ENCODE measurements at places on chromosomes 12 and 14.

GRCh38 chr12:131871677-131872076 lies 22.7 kb upstream of the ULK1 start:
- no peak for DNase-seq

- no peak for DNase-seq
Observed at GRCh38 chr14:33287189-33287588, 348.5 kb downstream of the NPAS3 start.

- no peak for DNase-seq
Observed at GRCh38 chr14:85319101-85319500, 210.8 kb upstream of the FLRT2 start.

DNA sequence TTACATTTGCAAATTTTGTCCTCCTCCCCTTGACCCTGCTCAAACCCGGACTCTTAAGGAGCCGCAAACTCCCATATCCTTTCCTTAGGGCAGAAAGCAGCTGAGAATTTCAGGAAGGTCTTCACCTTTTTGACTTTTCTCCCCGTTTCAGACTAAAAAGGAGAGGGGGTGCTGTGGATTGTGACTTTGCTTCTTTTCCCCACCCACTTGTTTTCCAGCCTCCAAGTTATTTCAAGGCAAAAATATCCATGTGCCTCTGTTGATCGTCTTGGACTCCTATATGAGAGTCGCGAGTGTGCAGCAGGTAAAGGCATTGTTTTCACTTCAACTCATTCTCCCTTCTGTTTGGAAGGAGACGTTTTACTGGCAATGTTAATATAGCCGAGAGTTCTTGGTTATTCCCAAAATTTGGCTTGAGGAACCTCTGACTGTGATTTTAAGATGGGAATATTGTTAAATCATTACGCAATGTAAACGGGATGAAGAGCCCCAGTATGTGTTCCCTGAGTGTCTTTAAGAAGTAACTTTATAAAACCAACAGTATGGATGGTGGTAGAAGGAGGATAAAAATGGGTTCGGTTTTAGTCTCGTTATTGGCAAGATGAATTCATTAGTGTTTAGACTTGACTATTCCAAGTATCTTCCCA lies 663 bp downstream of the LRRK2 start:
- no peak for DNase-seq

- no peak for DNase-seq
Observed at GRCh38 chr14:84643446-84643845, 886.5 kb upstream of the FLRT2 start.

GRCh38 chr12:94504386-94504785 lies 44.7 kb upstream of the CEP83 start:
- no peak for DNase-seq

- no peak for DNase-seq
Observed at GRCh38 chr12:91890742-91891141, 254.9 kb downstream of the BTG1 start.

GRCh38 chr14:101473045-101473729 lies 88.1 kb upstream of the DIO3 start:
- no peak for DNase-seq

DNA sequence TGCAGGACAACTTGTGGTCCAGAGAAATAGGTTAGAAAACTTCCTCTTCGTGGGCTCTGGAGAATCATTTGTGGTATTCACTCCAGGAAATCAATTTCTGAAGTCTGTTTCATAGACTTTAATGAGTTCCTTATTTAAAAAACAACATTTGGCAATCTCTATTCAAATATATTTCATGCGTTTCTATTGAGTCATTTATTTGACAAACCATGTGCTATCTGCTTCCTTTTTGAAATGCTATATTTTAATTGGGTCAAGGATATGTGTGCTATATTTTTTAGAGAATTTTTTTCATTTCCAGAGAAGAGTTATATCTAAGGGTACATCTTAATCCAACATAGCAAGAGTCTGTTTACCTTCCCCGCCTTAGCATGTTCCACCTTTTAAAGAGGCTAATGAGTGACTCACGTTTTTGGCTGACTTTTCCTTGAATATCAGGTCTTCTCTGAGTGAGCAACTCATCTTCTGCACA lies 252.4 kb upstream of the EGLN3 start:
- no peak for DNase-seq

GRCh38 chr14:54629635-54630360 lies 62.9 kb downstream of the SAMD4A start:
- no peak for DNase-seq

DNA sequence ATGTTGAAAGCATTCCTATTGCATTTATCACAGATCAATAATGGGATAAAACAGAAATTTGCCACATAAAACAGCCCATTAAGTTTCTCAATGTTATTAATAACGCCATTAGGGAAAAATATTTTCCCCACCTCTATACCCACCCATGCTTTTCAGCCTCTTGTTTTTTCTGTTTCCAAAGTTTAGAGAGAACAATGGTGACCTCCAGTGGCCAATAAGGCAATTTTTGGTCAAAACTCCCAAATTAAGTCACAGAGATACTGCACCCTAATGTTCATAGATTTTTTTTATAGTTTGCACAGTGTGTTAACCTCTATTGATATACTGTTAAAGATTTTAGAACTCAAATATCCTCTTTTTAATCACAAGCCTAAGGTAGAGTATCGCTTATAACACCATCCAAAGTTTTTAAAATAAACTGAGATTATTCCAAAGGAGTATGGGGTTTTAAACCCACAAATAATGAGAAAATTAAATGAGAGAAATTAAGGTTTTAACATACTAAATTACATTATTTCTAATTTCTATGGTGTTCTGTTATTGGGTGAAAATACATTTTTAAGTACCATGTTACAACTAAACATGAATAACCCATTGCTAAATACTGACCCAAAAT lies 184.7 kb upstream of the DCN start:
- DNase-seq: no peak

- DNase-seq: no peak
Observed at GRCh38 chr12:54016051-54016450, 7.3 kb downstream of the HOXC8 start.

GRCh38 chr12:132899033-132899432 lies 11.6 kb upstream of the CHFR start:
- no peak for DNase-seq

GRCh38 chr12:132432721-132433577 lies 57.0 kb upstream of the FBRSL1 start:
- DNase-seq: no peak

- DNase-seq: no peak
Observed at GRCh38 chr14:31027847-31028246, 1.7 kb upstream of the STRN3 start.

- no peak for DNase-seq
Observed at GRCh38 chr12:50065726-50066310, 8.4 kb downstream of the ASIC1 start.

DNA sequence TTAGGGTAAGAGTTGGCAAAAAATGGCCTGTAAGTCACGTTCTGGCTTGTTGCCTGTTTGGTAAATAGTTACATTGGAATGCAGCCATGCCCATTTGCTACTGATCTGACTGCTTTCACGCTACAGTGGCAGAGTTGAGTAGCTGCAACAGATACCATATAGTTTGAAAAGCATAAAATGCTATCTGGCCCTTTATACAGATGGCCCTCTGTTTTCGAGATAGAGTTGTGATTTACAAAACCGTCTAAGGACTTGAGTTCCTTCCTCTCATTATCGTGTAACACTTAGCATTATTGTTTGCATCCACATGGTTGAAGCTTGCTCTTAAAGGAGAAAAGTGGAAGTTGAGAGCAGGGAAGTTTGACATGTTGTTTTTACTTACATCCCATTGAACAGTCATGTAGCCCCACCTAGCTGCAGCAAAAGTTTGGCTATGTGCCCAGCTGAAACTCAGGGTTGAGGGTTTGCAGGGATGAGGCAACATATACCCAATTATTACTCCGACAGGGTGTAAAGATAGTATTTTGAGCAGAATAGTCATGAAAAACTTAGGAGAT lies 11.3 kb upstream of the SCFD1 start:
- no peak for DNase-seq

GRCh38 chr14:98059106-98059505 lies 1212.9 kb downstream of the BCL11B start:
- no peak for DNase-seq

DNA sequence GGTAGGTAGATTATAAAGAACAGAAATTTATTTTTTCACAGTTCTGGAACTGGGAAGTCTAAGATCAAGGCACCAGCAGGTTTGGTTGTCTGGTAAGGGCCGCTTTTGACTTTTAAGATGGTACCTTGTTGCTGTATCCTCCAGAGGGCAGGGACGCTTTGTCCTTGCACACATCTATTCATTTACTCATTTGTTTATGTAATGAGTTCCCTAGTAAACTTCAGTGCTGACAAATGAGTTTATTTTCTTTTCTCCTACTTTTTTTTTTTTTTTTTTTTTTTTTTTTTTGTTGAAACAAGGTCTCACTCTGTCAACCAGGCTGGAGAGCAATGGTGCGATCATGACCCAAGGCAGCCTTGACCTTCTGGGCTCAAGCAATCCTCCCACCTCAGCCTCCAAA lies 195.7 kb downstream of the FBXL14 start:
- DNase-seq: no peak

All from stimulated activated CD8-positive, alpha-beta memory T cell treated with anti-CD3 and anti-CD28 coated beads, Interleukin-2, amount 100 ng/mL, for 1 hour (primary cell).